ENCODE measurements at places on chromosomes 4 and X. TPM values are rescaled to one million over a fixed set of nuclear protein-coding genes. Genes with fewer than 3 reads are reported as not detected.

Gene TRAPPC11
- polyA plus RNA-seq: 49.8 TPM

DNA sequence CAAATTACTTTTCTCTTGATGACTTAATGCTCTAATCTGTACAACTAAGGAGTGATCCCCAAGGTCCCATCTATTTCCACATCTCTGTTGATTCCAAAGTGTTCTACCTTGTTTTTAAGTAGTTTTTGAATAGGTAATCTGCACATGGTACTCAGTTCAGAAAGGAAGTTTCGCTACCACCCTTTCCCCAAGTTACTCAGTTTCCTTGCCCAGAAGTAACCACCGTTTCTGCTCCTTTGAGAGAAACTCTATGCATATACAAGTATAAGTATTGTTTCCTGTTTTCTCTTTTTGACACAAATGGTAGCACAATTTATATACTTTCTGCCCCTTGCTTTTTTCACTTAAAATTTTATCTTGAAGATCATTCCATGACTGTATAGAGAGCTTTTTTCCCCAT lies 18.1 kb downstream of the TMEM154 start:
- DNase-seq: no peak

Gene YY2
- polyA plus RNA-seq: 2.4 TPM

Gene CENPVL2
- polyA plus RNA-seq: 0.20 TPM

DNA sequence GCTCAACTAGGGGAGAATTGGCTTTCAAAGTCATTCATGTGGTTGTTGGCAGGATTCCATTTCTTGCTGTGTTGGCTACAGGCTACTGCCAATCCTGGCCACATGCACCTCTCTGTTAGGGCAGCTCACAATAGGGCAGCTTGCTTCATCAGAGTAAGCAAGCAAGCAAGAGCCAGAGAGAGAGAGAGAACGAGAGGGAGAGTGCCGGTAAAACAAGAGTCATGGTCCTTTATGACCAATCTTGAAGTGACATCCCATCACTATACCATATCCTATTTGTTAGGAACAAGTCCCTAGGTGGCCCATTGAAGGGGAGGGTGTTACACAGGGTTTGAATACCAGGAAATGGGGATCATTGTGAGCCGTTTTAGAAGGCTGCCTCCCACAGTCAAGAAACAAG lies 33.0 kb upstream of the TLR2 start:
- no peak for DNase-seq

- DNase-seq: no peak
Observed at GRCh38 chr4:20464381-20464780, 212.7 kb downstream of the SLIT2 start.

Gene AREG
- polyA plus RNA-seq: 0.07 TPM

All from renal pelvis (tissue), 12 donors.